ENCODE measurements at places on chromosomes 3 and 15.

DNA sequence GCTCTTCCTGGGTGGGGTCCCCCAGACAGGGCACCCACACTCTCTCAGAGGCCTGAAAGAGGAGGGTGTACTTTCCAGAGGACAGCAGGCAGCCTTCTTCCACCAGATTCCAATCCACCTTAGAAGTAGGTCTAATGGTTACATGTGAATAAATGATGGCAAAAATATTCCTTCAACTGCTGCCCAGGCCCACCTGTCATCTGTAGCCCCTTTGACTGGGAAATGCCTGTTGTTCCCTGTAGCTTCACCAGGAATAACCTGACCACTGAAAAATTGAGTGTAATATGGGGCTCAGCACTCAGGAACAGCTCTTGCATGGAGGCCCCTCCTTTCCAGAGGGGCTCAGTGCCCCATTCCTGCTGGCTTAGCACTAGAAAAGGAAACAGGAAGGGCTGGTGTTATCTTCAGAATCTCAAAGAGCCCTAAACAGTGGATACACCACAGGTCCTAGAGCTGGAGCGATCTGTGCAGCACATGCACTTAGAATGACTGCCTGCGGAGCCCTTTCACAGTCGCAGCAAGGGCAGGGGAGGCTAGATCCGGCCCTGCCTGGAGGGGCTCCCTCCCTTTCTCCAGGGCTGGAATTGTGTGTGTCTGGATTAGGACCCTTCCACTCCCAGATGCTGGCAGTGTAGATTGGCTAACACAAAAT is 32.1 kb downstream of the SLC22A14 start:
- no peak for DNase-seq

- no peak for DNase-seq
These were observed 401.5 kb upstream of the PROK2 start for GRCh38 chr3:72186400-72186855.

GRCh38 chr15:69756440-69756839 is 303.8 kb downstream of the RPLP1 start:
- DNase-seq: no peak

DNA sequence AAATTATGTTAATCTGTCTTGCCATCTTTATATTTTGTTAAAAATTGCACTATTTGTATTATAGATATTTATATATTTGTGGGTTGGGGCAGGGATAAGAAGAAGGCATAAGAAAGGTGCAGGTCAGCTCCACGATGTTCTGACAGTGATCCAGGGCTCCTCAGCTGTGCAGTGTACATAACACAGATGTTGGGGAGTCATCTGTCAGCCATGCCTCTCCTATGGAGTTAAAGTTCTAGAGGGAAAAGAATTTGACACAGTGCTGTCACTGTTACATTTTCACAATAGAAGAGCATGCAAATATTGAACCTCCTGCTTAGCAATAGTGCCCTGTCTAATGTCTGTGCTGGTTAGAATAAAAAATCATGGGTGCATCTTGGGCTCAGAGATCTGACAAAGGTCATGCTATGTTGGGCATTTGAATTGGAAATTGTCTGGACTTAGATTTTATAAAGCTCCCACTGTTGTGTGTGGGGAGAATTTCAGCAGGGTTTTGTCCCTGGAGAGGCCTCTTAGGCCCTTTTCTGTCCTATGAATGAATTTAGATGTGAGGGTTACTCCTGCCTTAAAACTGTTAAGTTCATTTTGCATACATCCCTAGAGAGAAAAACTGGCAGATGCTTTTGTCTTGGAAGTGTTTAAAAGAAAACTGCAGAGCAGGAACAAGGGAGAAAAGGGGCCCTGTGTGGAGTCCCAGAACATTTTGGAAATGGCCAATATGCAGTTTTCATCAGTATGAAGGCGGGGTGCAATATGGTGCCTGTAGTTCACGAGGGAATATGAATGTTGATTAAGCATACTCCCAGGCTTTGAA is 20.4 kb downstream of the CDIN1 start:
- DNase-seq: no peak

DNA sequence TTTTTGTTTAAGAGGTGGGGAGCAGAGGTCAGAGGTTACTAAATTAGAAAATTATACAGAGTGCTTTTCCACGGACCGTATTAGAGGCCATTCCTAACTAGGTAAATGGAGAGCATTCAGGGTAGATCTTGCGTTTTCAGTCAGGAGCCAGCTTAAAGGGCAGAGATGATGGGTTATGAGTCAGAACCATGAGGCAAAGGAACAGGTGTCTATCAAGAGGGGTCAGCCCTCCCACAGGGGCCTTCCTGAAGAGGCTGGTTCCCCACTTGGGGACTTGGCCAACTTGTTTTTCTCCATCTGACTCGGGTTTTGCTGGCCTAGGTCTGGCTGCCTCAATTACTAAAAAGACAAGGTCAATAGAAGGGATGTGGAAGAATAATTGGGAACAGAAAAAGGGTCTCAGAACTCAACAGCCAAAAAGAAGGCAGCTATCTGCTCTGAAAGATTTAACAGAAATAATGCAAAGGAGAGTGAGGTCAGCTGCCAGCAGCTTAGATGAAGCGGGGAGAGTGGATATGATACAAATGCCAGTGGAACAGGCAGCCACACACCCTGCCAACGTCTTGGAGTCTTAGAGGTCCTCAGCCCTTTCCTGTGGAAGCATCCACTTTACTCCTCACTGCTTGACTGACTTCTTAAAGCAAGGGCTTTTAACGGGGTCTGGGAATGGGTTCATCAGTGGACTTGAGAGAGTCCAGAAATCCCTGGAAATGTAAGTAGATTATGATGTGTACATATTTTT is 17.6 kb downstream of the MTMR14 start:
- DNase-seq: no peak

- peak; percentile 23 for DNase-seq
These were observed 107.7 kb upstream of the RPL32 start for GRCh38 chr3:12948891-12949711.

DNA sequence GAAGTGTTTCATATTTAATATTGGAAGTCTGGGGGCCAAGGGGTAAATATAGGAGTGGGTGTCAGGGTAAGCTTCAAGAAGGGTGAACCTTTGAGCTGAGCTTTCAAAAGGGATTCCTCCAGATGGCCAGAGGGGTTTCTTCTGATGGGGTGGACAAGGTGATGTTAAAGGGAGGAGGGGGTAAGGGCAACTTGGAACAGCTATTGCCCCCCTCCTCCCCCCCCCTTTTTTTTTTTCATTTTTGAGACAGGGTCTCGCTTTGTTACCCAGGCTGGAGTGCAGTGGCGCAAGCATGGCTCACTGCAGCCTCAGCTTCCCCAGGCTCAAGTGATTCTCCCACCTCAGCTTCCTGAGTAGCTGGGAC is 2.1 kb upstream of the TTLL3 start:
- no peak for DNase-seq

DNA sequence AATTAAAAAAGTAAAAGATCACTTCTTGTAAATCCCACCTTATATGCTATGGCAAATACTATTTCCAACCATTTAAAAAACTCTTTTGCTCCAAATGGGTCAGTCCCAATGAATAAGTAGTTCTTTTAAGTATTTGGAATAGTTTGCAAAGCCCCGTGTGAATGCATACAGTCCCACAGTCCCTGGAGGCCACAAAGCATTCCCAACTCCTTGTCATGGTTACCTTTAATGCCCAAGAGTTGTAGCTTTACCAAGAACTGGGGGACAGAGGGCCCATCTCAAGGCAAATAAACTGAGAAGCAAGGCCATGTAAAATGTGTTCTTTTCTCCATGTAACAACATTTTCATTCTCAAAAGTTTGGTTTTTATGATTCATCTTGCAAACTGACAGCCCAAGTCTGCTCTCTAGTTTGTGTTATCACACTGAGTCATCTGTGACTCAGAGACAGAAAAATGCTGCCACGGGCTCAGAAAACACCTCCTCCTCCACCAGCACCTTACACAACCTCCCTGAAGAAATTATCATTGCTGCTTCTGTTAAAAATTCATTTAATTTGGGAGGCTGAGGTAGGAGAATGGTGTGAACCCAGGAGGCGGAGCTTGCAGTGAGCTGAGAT is 336.2 kb downstream of the ERC2 start:
- no peak for DNase-seq

- DNase-seq: no peak
These were observed 450.6 kb upstream of the TBL1XR1 start for GRCh38 chr3:177647876-177648275.

DNA sequence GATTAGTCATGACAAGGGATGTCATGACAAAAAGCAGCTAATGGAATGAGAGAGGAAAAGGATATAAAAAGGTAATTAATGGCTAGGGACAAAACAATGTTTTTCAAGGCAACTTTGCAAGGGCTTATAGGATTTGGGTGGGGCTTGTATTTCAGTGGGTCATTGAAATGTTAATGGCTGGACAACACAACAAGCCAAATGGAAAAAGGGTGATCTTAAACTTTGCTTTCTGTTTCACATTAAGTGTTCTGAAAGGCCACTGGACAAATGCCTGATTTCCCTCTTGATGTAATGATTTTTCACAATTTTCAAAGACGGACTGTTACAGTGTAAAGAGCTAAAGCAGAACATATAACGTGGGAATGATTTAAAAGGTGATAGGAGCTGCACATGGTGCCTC is 345.0 kb downstream of the TUSC7 start:
- DNase-seq: no peak

- no peak for DNase-seq
These were observed 392.6 kb downstream of the ZPLD1 start for GRCh38 chr3:102827386-102827785.

DNA sequence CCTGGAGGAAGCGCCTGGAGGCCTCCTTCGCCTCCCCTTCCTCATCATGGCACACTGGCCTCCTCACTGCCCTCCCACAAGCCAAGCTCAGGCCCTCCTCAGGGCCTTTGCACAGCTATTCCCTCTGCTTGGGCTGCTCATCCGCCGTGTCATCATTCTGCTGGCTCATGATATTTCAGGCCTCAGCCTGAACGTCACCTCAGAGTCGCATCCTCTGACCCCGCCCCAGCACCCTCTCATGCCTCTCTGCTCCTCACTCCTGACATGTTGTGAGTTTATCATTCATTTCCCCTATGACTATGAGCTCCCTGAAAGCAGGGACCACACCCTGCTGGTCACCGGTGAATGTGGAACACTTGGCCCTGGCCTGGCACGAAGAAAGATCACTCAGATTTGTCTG is 20.7 kb upstream of the POC1A start:
- no peak for DNase-seq

GRCh38 chr3:71421820-71422566 is 161.5 kb downstream of the FOXP1 start:
- DNase-seq: no peak

- no peak for DNase-seq
These were observed 102.0 kb downstream of the OTOL1 start for GRCh38 chr3:161598639-161599038.

DNA sequence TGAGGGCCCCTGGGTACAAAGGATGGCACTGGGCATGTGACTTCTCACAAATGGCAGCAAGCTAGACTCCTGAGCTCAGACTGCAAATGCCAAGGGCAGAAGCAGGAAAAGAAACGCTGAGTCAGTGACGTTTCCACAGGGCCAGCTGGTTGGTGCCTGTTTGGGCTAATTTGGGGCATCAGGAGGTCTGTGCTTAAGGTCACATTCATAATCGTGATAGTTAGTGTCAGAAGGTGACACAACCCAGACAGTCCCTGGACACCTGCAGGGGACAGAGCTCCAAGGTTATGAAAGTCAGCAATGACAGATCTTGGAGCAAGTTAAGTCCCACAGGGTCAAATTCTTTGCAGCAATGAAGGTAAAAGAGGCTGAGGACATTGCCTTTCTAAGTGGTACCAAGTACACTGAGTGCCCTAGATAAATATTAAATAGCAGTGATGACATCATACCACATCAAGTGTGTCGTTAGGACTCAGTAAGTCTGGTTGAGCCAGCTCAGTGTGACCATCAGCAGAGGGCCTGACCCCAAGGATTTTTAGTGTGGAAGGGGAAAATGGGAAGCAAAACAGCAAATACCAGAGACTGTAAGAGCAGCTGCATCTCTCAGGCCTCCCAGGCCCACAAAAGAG is 556.9 kb upstream of the CFAP20DC start:
- no peak for DNase-seq

DNA sequence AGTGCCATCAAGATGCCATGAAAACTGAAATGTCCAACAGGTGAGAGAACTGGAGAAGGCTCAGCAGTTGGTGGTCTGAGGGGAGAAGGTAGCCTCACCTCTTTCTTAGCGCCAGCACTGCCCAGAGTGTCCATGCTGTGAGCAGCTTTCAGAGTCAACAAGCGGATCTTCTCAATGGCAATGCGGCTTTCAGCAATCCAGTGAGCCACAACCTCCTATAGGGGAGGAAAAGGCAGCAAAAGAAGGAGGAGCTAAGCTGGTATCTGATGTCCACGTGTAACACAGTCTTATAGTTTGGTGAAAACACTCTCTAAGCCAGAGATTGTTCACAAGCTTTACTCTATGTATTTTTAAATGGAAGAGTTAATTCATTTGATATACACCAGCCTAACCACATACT is 36.1 kb upstream of the ACKR4 start:
- DNase-seq: no peak

DNA sequence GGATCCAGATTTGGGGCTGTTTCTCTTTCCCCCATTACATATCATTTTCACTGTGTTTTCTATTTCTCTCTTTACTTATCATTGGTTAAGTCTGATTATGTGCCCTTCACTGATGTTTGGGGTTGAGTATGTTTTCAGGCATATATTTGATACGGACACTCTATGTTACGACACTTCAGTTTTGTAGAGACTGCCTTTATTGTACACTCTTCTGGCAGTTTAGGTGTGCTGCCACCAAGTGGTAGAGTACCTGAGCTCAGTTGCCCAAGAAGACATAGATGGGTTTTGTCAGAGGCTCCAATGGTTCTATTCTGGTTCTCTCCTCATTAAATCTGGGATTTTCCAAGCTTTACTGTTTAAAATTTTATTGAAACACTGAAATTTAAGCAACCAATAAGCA is 255.0 kb upstream of the ROPN1 start:
- DNase-seq: no peak

GRCh38 chr3:58135712-58136543 is 74.8 kb downstream of the DNASE1L3 start:
- no peak for DNase-seq

GRCh38 chr15:69098771-69099170 is 61.7 kb upstream of the GLCE start:
- no peak for DNase-seq

GRCh38 chr3:41317718-41318117 is 118.4 kb downstream of the CTNNB1 start:
- no peak for DNase-seq

GRCh38 chr3:13269711-13270378 is 150.3 kb downstream of the NUP210 start:
- DNase-seq: no peak

DNA sequence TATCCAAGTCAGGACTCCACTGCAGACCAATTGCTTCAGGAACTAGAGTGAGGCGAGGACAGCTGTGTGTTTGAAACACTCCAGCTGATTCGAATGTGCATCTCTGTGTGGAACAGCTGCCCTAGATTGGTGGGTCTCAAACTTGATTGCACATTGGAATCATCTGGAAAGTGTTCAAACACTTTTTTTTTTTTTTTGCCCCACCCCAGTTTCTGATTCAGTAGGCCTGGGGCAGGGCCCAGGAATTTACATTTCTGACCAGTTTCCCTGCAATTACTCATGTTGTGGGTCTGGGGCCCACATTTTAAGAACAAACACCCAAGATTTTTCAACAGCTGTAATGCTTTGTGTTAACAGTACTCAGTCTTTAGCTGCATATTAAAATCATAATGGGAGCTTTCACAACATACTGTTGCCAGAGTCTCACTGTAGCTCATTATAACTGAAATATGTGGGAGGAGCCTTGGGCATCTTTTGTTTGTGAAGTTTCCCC is 156.6 kb downstream of the NR1D2 start:
- no peak for DNase-seq

All from activated T-cell treated with anti-CD3 and anti-CD28 coated beads for 4 hours (primary cell).